Endothelial cell (in vitro differentiated cells): ENCODE measurements at places on chromosomes 7 and 10. TPM values are rescaled to one million over a fixed set of nuclear protein-coding genes. Genes with fewer than 3 reads are reported as not detected.

- no peaks in the 10 kb centered on the region for H3K36me3 ChIP-seq
- H3K27ac ChIP-seq, result no peak overlapping the region
- H3K4me3 ChIP-seq, result no peak overlapping the region
- DNase-seq, result no peak
- no peaks in the 10 kb centered on the region for H3K4me1 ChIP-seq
Observed at GRCh38 chr10:85741626-85742300, 624.8 kb downstream of the GRID1 start.

DNA sequence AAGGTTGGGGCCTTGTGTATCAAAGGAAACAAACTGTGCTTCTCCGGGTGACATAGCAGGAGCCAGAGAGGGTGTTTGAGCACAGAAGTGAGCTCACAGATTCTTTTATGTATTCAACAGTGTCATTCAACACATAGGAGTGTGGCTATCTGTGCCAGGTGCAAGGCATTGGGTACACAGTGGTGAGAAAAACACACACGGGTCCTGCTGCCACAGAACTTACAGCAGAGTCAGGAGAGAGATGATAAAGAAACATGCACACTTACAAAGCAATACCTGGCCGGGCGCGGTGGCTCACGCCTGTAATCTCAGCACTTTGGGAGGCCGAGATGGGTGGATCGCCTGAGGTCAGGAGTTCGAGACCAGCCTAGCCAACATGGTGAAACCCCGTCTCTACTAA, 16.3 kb upstream of the ECHDC3 start:
- no peak overlapping the region for H3K4me3 ChIP-seq
- H3K27ac ChIP-seq, result no peak overlapping the region
- peaks cover 5% of the 10 kb centered on the region for H3K36me3 ChIP-seq
- H3K27me3 ChIP-seq, result peaks cover 6% of the 10 kb centered on the region

DNA sequence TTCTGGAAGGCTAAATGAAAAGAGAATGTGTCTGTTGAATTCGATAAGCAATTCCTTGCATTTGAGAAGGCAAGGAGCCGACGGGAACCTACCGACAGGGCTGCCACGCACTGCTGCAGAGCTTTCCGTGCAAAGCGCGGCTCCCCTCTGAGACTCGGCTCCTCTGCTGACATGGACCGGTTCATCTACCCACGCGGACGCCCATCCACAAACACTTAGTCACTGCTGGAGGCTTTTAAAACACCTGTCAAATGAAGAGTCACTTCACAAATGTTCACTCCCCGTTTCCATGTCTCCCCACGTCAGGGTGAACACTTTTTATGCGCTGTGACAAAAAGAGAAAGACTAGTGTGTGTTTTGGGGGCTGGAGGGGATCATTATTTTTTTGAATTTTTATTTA, 32.0 kb downstream of the AMZ1 start:
- DNase-seq, result no peak
- peaks cover 3% of the 10 kb centered on the region for H3K4me1 ChIP-seq
- H3K4me3 ChIP-seq, result no peak overlapping the region

Gene ADAM12
- 9.0 TPM for total RNA-seq

Gene C7orf57
- total RNA-seq, result not detected
